ENCODE measurements at places on chromosomes 2 and 18.
A peak's percentile ranks its signal among the peaks of the same experiment; 100 is the strongest.

GRCh38 chr2:17757321-17757720 is 3.4 kb downstream of the GEN1 start:
- DNase-seq: no peak
- no peaks in the 10 kb centered on the region for H3K36me3 ChIP-seq
- H3K27me3 ChIP-seq: no peaks in the 10 kb centered on the region
- H3K4me3 ChIP-seq: no peak overlapping the region

DNA sequence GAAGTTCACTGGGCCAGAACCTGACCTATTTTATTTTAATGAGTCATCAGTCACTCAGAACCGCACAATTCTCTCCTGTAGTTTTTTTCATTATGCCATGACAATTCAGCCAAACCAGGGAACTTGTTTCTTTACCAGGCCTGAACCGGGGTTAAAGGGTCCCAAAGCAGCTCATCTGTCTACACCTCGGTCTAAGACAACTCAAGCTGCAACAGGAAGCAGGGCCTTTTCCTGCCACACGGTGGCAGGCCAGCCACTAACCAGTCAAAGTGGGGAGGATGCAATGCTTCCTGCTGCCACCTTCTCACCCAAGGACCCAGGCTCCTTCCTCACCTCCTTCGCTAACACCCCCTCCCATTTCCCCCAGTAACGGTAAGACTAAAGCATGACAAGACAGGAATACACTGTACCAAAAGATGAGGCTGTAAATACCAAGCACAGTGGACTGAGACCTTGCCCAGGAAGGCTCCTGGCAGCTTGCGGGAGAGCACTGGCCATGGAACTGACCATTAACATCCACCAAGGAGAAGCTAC is 56.7 kb upstream of the ACKR3 start:
- DNase-seq: no peak
- no peaks in the 10 kb centered on the region for H3K36me3 ChIP-seq
- H3K4me1 ChIP-seq: no peaks in the 10 kb centered on the region
- no peak overlapping the region for H3K4me3 ChIP-seq

GRCh38 chr2:182248362-182248761 is 178.5 kb downstream of the PDE1A start:
- no peaks in the 10 kb centered on the region for H3K4me1 ChIP-seq
- H3K27me3 ChIP-seq: no peaks in the 10 kb centered on the region
- no peak overlapping the region for H3K4me3 ChIP-seq
- peak overlapping the region; percentile 11 for H3K27ac ChIP-seq

DNA sequence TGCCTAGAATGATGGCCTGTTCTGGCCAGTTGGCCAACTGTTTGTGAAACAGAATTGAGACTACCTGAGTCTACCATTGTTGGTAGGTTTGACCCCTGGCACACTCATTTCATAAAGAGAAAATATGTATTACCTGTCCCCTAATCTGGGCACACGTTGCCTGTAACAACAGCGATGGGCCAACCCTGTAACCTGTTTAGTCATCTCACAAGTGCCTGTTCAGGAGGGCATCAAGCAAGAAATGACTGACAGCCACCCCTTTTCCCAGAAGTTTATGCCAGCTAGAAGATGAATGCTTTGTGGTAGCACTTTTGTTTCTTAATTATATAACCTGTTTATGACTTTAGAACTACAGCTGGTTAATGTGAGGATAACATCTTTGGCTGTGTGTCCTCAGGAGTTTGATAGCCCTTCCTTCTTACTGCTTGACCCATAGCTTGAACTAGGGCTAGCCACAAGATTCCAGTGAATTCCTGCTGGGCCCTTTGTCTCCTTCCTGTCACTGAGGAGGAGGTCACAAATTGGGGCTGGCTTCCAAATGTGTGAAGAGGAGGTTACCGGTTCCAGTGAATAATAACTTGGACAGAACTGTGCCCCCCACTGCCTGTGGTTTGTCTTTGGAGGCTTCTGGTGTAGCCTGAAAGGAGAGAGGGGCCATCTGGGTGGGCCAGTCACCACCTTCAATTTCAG is 273.9 kb upstream of the EPAS1 start:
- no peaks in the 10 kb centered on the region for H3K27me3 ChIP-seq
- no peak overlapping the region for H3K27ac ChIP-seq
- H3K36me3 ChIP-seq: no peaks in the 10 kb centered on the region
- H3K4me3 ChIP-seq: no peak overlapping the region
- no peak for DNase-seq

DNA sequence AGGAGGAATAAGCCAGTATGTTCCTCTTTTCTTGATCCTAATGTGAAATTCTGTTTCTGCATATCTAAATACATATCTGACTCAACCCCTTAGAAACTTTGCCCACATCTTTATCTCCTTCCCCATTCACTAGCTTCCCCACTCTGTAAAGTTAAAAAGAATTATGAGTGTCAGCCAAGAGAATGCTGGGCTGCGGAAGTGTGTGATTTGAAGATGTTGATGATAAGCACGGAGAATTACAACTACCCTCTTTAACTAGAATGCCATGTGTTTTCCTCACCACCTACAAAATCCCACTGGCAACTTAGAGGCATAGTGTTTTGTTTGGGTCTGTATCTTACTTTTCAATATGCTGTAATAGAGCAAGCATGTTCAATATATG is 490.4 kb upstream of the FANCL start:
- H3K4me3 ChIP-seq: no peak overlapping the region
- no peak overlapping the region for H3K27ac ChIP-seq
- no peaks in the 10 kb centered on the region for H3K36me3 ChIP-seq

DNA sequence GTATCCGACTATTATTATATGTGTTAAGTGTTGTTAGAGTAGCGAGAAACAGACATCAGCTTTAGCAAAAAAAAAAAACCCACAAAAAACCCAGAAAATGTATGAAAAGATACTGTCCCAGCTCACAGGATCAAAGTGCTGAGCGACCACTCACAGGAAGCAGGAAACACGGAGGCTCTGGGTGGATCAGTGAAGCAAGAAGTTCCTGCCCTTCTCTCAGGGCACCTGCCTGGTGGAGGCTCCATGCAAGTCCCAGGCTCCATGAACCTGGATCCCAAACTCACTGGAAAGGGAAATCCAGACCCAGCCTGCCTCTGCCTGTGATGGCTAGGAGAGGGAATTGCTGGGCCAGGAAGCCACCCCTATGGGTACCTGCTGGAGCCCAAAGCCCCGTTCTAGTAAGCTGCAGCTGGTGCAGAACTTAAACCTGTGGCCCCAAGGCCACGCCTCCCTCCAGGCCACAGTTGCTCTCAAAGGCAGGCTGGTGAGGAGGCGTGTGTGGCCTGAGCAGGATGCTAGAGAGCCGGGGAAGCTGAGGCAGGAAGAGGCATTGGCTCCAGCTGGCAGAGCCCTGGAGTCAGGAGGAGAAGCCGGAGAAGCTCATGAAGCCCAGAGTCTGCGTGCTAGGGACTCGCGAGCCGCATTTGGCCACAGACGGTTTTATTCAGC is 63.5 kb upstream of the TAF1B start:
- no peak overlapping the region for H3K4me3 ChIP-seq
- no peak overlapping the region for H3K27ac ChIP-seq
- H3K27me3 ChIP-seq: no peaks in the 10 kb centered on the region
- no peaks in the 10 kb centered on the region for H3K4me1 ChIP-seq
- no peaks in the 10 kb centered on the region for H3K36me3 ChIP-seq

DNA sequence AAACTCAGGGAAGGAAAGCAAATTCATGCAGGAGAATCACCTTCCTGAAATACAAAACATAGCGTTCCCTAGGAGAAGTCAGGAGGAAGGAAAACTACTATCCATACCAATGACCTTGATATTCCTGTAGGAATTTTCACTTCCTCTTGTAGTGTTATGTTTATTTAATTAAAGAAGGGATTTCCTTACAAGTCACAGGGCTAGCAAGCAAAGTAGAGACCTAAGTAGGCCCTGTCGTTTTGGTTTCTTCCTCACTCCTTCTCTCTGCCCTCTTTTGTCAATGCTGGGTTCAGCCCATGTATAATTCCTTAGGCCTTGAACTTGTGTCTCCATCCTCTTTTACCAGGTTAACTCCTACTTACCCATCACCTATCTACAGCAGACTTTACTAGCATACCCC is 435.2 kb upstream of the LRATD1 start:
- H3K36me3 ChIP-seq: no peaks in the 10 kb centered on the region
- H3K4me3 ChIP-seq: no peak overlapping the region
- no peak overlapping the region for H3K27ac ChIP-seq
- no peaks in the 10 kb centered on the region for H3K4me1 ChIP-seq
- DNase-seq: no peak

- no peaks in the 10 kb centered on the region for H3K36me3 ChIP-seq
- no peak overlapping the region for H3K4me3 ChIP-seq
- no peak for DNase-seq
- no peaks in the 10 kb centered on the region for H3K4me1 ChIP-seq
- H3K27ac ChIP-seq: no peak overlapping the region
Observed at GRCh38 chr2:16553226-16553625, 112.4 kb downstream of the CYRIA start.

DNA sequence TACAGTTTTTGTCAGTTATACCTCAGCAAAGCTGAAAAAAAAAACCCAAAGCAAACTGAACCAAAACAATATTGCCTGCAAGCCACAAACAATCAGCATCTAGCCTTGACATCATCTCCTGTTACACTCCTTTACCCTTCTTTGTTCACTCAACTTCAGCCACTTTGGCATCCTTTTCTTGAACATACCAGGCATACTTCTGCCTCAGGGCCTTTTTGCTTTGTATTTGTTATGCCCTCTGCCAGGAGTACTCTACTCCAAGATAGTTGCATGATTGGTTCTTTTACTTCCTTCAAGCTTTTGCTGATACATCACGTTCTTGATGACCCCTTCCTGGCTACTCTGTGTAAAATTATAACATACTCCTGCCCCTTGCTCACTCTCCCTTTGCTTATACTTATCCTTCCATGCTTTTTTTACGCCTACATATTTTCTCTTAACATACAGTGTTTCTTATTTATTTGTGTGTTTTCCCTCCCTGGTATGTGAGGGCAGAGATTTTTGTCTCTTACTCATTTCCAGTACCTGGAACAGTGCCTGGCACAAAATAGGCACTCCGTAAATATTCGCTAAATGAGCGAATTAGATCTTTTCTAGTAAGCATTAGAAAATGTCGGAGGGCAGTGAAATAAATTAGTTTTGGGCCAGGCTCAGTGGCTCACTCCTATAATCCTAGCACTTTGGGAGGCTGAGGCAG is 12.7 kb downstream of the ABI2 start:
- no peak overlapping the region for H3K27ac ChIP-seq
- H3K4me1 ChIP-seq: no peaks in the 10 kb centered on the region
- no peaks in the 10 kb centered on the region for H3K36me3 ChIP-seq

DNA sequence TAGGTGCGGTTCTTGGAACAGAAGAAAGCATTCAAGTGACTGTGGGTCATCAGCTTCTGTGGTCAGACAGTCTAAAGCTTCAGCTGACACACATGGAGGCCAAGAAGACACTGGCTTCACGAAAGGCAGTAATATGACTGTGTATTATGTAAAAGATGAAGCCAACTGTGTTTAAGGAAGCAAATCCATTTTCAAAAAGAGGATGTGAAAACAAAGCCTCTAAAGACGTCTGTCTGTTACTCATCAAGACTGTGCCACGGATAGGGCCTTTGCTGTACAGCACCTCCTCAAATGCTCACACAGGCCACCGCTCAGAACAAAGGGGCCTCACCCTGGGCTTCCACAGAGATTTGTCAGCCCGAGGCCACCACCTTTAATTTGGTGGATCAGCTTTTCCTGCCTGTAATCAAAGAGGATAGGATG is 21.1 kb upstream of the TMEM163 start:
- H3K4me3 ChIP-seq: no peak overlapping the region
- DNase-seq: peak; percentile 14
- H3K27ac ChIP-seq: no peak overlapping the region
- H3K27me3 ChIP-seq: no peaks in the 10 kb centered on the region
- H3K36me3 ChIP-seq: no peaks in the 10 kb centered on the region

DNA sequence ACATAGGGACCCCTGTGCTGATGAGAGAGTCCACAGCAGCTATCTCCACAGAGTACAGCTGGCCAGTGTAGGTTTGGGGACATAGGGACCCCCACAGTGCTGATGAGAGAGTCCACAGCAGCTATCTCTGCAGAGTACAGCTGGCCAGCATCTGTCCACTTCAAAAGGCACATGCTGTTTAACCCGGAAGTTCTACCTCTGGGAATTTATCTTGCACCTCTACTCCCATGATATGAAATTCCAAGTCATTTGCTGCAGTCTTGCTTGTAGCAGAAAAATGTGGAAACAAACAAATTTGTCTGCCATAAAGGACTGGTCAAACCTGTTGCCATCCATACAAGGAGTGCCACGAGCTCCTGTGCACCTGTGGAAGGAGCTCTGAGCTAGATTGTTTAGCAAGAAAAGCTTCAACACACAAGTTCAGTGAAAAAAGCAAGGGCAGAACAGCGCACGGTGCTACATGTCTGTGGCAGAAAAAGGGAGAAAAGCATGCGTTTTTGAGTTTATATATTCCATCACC is 33.1 kb downstream of the LRRFIP1 start:
- no peaks in the 10 kb centered on the region for H3K36me3 ChIP-seq
- H3K4me3 ChIP-seq: no peak overlapping the region
- H3K4me1 ChIP-seq: peaks cover 36% of the 10 kb centered on the region
- peak overlapping the region; percentile 88 for H3K27ac ChIP-seq
- no peak for DNase-seq

GRCh38 chr18:63078471-63078870 is 241.1 kb downstream of the BCL2 start:
- DNase-seq: no peak
- H3K4me3 ChIP-seq: no peak overlapping the region
- no peaks in the 10 kb centered on the region for H3K27me3 ChIP-seq
- H3K4me1 ChIP-seq: no peaks in the 10 kb centered on the region

GRCh38 chr2:179022685-179023084 is 27.3 kb downstream of the CCDC141 start:
- no peak overlapping the region for H3K27ac ChIP-seq
- H3K4me3 ChIP-seq: no peak overlapping the region
- no peaks in the 10 kb centered on the region for H3K36me3 ChIP-seq
- no peak for DNase-seq
- no peaks in the 10 kb centered on the region for H3K27me3 ChIP-seq

DNA sequence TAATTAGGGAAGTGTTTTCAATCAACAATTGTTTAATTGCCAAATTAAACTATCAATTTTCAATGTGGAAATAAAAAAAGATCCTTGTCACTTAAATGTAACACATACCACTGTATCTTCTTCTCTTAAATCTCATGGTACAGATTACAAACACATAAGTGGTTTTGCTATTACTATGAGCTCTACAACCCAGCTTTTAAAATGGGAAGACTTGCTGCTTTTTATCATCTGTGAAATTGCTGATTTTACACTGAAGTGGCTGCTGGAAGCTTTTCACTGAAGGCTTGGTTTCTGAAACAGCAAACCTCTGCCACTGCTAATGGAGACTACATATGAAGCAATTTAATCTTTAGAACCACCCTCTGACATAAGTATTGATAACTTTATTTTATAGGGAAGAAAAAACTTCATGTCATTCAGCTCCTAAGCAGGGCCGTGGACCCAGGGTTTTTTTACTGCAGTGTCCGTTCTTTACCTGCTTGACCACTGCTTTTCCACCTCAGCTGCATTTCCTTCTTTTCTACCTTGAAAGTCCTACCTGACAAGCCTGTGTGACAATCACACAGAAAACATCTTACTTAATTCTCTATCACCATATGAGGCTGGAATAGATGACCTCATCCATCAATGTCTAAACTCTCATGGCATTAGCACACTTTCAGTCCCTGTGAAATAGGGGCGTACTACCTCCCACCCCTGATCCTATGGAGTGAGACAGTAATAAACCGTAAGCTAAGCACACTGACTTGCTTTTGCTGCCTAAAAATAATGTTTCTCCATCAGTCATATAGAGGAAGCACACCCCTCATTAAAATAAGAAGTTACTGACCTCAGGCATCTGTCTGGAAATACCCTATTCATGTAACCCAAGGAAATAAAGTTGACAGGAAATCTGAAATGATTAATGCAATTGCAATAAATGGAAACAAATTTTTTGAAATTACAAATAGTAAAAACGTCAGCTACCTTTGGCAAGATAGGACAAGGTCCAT is 19.2 kb upstream of the SLC8A1 start:
- H3K27ac ChIP-seq: no peak overlapping the region
- no peaks in the 10 kb centered on the region for H3K27me3 ChIP-seq
- no peak for DNase-seq
- H3K36me3 ChIP-seq: no peaks in the 10 kb centered on the region
- H3K4me3 ChIP-seq: no peak overlapping the region
- H3K4me1 ChIP-seq: no peaks in the 10 kb centered on the region
